ENCODE measurements at places on chromosomes 2 and 18.
A peak's percentile ranks its signal among the peaks of the same experiment; 100 is the strongest.

- DNase-seq = no peak
Observed at GRCh38 chr2:8976442-8977259, 26.8 kb downstream of the MBOAT2 start.

- DNase-seq = no peak
Observed at GRCh38 chr2:167212014-167212648, 323.9 kb downstream of the XIRP2 start.

- DNase-seq = no peak
Observed at GRCh38 chr2:217666338-217666737, 336.5 kb downstream of the TNS1 start.

DNA sequence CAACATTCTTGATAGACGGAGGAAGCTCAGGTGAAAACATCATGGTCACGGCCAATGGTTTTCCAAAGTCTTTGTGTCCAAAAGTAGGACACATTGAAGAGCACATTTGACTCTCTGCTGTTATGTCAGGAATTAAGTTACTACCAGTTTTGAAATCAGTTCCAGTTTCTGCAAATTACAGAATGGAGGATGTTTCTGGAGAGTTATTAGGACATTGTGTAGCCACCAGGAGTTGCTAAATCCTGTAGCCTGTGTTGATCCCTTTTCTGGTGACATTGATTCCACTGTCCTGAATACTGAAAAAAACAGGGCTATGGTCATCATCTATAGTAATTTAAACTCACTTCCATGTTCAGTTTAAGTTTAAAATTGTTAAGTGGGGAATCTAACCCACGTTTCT is 15.3 kb downstream of the UPP2 start:
- no peak for DNase-seq

- no peak for DNase-seq
Observed at GRCh38 chr2:131094463-131095281, 1.4 kb upstream of the FAM168B start.

GRCh38 chr2:26114151-26114550 is 58.7 kb upstream of the GAREM2 start:
- DNase-seq = no peak

- DNase-seq = no peak
Observed at GRCh38 chr2:197414039-197414438, 20.8 kb downstream of the SF3B1 start.

- no peak for DNase-seq
Observed at GRCh38 chr18:6681331-6681875, 48.1 kb upstream of the ARHGAP28 start.

DNA sequence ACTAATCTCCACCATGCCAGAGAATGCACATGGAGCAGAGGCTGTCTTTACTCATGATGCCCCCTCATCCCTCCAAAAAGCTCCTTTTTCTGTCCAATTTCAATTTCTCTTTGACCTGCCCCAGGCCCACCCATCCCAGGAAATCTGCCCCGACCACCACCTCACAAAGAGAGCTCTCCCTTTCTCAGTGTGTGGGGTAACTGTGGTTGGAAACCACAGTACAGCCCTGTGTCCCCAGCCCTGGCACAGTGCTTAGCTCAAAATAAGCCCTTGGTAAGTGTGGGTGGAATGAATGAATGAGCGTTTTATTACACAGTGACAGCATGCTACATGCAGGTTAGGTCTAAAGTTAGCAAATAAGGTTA is 43.7 kb upstream of the CAB39 start:
- DNase-seq = no peak

- no peak for DNase-seq
Observed at GRCh38 chr18:35710581-35710980, 129.0 kb downstream of the GALNT1 start.

DNA sequence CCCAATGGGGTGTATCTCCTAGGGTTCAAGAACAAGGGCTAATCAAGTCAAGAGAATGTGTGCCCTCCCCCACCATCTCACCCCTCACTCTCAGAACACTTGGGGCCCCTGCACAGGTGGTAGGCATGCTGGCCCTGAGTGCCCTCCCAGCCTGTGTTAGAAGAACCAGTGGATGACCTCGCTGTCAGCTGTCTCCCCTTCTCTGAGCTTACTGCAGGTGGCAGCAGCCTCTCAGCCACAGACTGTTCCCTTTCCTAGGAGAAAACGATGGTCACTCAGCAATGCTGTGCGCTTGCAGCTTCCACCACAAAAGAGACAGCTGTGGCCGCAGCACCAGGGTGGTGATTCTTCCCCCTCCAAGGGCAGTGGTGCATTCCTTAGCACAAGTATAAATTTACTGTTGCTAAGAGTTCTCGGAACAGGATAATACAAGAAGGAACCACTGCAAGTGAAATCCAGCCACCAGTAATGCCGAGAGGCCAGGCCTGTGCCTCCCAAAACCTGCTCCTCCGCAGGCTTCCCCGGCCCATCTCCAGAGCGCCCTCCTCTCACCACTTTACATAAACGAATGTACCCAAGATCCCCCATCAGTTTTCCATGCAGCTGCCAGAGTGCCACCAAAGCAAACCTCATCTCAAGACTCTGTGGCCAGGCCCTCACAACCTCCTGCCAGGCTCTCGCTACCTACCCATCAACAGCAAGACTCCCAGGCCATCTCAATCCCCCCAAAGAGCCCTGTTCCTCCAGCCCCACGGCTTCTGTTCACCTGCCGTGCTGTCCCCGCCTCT is 935 bp upstream of the RAMP1 start:
- DNase-seq = peak; percentile 14
